ENCODE measurements at places on chromosomes 6 and 20. TPM values are rescaled to one million over a fixed set of nuclear protein-coding genes. Genes with fewer than 3 reads are reported as not detected.

The GLP1R gene
- not detected for total RNA-seq

The MRPS26 gene
- 126 TPM for total RNA-seq

The HS3ST5 gene
- not detected for total RNA-seq

The TNXB gene
- 0.85 TPM for total RNA-seq

The CGA gene
- 0.56 TPM for total RNA-seq

The VNN1 gene
- total RNA-seq = 0.03 TPM

The TP53TG5 gene
- total RNA-seq = not detected

The RBPJL gene
- not detected for total RNA-seq

The ETV7 gene
- 0.28 TPM for total RNA-seq

The TRIM31 gene
- total RNA-seq = 0.69 TPM

The RAET1L gene
- total RNA-seq = 0.49 TPM

The MATN4 gene
- total RNA-seq = 0.07 TPM

The SNAP25 gene
- total RNA-seq = 15.3 TPM

The CCN5 gene
- 34.3 TPM for total RNA-seq

The BACH2 gene
- total RNA-seq = 0.67 TPM

The PSORS1C1 gene
- 6.2 TPM for total RNA-seq

The BANF2 gene
- total RNA-seq = not detected

The TRIM40 gene
- not detected for total RNA-seq

The HLA-DQB2 gene
- not detected for total RNA-seq
